Hindlimb muscle (tissue), 1 donor: ENCODE measurements at places on chromosomes 13 and 19. TPM values are rescaled to one million over a fixed set of nuclear protein-coding genes. Genes with fewer than 3 reads are reported as not detected.

DNA sequence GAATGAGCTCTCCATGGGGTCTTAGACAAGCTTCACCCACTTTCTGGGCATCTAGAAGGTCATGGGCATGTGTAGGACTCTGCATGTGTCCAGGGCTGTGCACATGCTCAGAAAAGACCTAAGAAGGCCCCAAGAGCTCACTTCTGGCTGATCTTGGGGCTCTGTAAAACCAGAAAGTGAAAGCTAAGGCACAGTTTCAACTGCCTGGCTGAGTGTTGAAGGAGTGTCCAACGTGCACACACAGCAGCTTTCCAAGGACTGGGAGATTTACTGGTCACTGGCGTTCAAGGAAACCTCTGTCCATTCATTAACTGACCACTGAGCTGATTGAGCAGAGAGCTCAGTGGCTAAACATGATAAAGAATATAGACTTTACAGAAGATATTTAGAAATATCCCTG, 137.9 kb downstream of the KATNAL1 start:
- DNase-seq: peak; percentile 23

DNA sequence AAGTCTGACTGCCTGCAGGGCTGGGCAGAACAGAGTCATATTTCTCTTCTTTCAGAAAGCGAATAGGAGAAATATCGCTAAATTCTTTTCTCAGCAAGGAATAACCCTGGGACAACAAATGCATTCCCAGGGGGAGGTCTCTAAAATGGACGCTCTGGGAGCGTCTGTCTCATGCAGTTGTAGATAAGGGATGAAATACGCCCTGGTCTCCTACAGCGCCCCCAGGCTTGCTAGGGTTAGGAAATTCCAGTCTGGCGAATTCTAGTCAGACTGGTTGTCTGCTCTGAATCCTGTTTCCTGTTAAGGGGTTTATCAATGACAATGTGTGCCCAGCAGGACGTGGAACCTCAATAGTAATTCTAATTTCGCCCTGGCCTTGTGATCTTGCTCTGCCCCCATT, 1214.1 kb downstream of the DIAPH3 start:
- DNase-seq: no peak

DNA sequence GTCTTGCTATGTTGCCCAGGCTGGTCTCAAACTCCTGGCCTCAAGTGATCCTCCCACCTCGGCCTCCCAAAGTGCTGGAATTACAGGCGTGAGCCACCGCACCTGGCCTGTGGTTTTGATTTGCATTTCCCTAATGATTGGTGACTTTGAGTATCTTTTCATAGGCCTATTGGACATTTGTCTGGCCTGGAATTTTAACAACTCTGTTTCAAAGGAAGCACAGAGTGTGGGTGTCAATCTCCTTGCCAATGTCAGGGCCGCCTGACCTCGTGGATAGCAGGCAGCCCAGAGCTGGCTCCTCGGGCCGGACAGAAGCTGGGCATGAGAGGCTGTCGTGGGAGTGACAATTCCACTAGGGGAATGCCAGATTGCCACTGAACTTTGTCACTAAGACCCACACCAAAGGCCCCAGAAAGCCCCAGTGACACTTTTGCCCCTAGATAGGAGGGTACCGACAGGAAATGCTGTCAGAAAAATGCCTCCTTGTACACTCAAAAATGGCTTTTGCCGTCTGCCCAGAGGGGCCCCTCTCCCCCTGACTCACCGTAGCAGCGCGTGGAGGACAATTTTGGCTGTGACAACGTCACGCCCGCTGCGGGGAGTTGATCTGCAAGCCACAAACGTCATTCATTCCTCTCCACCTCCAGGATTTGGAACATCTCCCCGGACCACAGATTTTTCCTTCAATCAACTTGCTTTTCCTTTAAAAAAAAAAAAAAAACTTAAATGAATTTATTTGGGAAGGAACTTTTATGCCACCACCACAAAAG, 11.7 kb upstream of the ADGRE5 start:
- no peak for DNase-seq

- DNase-seq: no peak
These were observed 37.0 kb downstream of the SLC25A30 start for GRCh38 chr13:45381196-45381595.

GRCh38 chr13:23792680-23793079, 96.5 kb downstream of the MIPEP start:
- no peak for DNase-seq

ATP4B gene
- polyA plus RNA-seq: not detected

FCAR gene
- polyA plus RNA-seq: 0.35 TPM

DNA sequence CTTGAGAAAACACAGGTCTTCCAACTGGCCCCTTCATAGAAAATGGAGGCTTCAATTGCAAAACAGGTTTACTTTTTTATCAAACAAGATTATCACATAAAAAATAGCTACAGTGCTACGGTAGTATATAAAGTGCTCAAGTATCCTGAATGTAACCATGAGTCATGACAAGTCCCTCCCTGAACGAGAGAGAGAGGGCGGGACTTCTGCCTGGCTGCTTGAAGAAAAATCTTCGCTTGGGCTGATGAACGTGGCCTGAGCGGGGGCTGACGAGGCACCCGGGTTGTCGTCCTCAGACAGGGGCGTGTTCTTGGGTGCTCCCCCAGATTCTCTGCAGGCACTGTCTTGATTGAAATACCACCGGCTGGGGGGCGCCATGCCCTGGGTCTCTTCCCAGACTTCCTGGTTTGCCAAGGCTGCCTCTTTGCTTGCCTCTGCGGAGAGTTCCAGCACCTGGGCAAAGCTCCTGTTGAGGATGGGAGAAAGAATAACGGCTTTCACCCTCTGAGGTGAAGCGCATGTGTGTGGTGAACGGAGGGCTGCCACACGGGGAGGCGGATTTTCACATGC, 23.2 kb upstream of the CPAMD8 start:
- no peak for DNase-seq

DNA sequence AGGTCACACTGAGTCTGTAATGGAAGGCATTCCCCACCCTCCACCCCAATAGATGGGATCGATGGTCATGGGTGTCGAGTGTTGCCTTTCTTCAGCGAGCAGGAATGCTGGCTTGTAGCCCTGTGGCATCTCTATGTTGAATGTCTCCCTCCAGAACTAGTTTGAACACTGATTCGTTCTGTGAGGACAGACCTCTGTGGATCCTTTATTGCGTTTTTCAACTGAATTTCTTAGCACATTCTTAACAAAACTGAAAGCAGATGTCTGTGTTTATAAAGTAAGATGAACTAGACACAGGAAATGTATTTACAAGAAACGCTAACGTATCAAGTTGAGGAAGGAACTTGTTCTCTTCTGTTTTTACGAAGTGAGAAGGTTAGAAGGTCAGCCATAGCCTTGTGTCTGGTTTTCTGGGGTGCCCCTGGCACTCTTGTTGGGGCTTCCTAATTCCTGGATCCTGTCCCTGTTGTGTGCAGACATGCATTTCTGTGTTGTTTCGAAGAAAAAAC, 36.8 kb upstream of the TM9SF2 start:
- DNase-seq: peak; percentile 17

RDH8 gene
- polyA plus RNA-seq: not detected

GRCh38 chr19:30233375-30233774, 138.8 kb upstream of the ZNF536 start:
- DNase-seq: no peak

- DNase-seq: no peak
These were observed 409.3 kb downstream of the DIAPH3 start for GRCh38 chr13:59754411-59754810.

DNA sequence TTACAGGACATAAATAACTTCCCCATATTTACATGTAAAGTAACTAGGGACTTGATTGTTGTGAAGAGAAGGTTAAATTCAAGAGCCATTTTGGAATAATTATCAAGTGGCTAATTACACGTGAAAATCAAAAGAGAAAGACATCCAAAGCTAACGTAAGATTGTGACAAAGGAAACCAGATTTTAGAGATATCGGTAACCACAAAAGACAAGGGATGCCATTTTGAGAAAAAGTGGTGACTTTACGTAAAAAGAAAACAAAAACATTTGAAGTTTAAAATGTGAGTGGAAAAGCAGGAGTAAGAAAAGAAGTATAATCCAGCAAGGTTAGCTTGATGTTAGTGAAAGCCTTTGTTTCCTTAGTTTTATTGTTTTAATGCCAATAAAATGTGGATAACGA, 10.9 kb upstream of the VWA8 start:
- DNase-seq: no peak

DNA sequence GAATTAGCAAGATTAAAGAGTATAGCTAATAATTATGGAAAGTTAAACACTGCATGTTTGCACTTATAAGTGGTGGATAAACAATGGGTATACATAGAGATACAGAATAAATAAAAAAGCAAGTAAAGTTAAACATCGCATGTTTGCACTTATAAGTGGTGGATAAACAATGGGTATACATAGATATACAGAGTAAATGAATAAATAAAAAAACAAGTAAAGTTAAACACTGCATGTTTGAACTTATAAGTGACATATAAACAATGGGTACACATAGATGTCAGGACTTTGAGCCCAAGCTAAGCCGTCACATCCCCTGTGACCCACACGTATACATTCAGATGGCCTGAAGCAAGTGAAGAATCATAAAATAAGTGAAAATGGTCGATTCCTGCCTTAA, 1533.3 kb upstream of the SPRY2 start:
- DNase-seq: no peak

- no peak for DNase-seq
These were observed 3.3 kb downstream of the OR10H1 start for GRCh38 chr19:15812060-15812722.

DNA sequence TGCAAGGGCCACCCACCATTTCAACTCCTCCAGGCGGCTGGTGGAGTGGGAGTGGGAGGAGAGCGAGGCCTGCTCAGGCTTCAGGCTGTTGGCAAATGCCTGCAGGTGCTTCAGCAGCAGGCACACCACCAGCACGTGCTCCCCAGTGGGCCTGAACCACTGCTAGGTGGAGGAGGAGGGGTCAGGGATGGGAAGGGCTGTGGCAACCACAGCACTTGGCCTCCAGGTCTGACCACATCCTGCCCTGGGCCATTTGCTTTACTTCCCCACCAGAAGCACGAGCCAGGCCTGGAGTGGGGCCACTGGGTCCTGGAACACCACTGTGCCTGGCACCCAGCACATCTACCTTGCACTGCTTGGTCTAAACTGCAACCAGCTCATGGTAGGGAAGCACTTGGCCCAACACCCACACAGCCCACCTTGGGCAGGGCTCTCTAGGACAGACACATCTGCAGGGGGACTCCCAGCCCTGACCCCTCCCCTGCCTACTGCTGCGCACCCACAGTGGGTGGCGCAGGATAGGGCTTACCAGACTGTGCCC, 26.2 kb downstream of the TUBA3C start:
- DNase-seq: no peak

GRCh38 chr13:28093881-28094280, 6.5 kb downstream of the FLT3 start:
- no peak for DNase-seq

- no peak for DNase-seq
These were observed 28.8 kb downstream of the EPN1 start for GRCh38 chr19:55703790-55704215.

DNA sequence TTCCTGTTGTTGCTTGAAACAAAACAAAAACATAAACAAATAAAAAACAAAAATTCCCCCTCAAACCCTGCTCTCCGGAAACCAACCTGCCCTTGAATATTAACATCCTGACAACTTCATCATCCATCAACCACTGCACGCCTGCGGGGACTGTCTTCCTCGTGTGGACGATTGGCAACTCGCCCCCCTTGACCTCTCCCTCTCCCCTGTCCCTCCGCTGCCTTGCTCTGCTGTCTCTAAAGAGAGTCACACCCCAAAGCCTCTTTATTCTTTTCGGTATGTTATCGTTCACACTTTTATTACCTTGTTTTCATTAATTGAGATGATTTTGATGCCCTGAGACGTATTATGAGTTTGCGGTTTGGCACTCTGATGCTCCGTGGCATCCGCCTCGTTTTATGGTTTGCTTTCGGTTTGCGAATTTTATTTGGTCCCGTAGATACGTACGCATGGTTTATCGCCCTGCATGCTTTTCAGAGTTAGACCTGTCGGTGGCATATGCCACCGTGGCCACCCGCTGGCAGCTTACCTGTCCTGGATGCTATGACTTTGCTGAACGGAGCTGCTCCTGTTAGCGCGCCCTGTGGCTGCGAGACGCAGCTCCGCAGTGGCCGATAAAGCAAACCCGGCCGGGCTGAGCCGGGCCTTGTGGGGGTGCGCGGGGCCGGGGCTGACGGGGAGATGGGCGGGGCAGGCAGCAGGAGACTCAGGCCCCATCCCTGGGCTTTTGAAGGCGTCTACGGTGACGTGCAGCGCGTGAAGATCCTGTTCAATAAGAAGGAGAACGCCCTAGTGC, 10.6 kb downstream of the PTBP1 start:
- no peak for DNase-seq

GRCh38 chr19:14425696-14426138, 6.6 kb upstream of the DDX39A start:
- DNase-seq: no peak

ZNF569 gene
- polyA plus RNA-seq: 8.4 TPM

ZNF175 gene
- polyA plus RNA-seq: 6.6 TPM

LYL1 gene
- polyA plus RNA-seq: 6.3 TPM

LRRC63 gene
- 0.10 TPM for polyA plus RNA-seq

TMEM150B gene
- 1.3 TPM for polyA plus RNA-seq

DNA sequence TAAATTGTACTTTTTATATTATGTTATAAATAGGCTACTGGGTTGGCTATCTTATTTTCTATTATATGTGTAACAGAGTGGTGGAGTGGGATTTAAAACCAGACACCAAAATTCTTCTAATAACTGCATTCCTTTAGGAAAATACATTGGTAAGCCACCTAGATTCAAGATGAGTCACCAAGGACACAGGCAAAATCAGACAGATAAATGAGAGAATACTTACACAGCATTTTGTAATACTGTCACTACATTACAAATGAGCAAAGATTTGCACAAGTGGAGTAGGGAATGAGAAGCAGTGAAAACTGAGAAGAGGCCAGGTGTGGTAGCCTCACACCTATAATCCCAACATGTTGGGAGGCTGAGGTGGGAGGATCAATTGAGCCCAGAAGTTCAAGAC, 6.2 kb upstream of the SPART start:
- DNase-seq: no peak

DNA sequence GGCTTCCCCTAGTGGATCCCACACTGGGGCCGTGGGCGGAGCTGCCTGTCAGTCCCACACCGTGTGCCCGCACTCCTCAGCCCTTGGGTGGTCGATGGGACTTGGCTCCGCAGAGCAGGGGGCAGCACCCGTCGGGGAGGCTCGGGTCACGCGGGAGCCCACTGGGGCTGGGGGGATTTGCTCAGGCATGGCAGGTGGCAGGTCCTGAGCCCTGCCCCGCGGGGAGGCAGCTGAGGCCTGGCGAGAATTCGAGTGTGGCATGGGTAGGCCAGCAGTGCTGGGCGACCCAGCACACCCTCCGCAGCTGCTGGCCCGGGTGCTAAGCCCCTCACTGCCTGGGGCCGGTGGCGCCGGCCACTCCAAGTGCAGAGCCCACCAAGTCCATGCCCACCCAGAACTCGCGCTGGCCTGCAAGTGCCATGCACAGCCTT, 481.7 kb upstream of the PRR20A start:
- no peak for DNase-seq

GRCh38 chr13:74036373-74036772, 97.8 kb downstream of the KLF12 start:
- no peak for DNase-seq

METTL21C gene
- 17.5 TPM for polyA plus RNA-seq

PRTN3 gene
- 6.1 TPM for polyA plus RNA-seq

GRCh38 chr13:43797869-43798268, 11.1 kb upstream of the ENOX1 start:
- no peak for DNase-seq
